DMS79 treated with DMSO at 0.1 percent for 48 hours (cell line): ENCODE measurements at places on chromosomes 3 and 15.

DNA sequence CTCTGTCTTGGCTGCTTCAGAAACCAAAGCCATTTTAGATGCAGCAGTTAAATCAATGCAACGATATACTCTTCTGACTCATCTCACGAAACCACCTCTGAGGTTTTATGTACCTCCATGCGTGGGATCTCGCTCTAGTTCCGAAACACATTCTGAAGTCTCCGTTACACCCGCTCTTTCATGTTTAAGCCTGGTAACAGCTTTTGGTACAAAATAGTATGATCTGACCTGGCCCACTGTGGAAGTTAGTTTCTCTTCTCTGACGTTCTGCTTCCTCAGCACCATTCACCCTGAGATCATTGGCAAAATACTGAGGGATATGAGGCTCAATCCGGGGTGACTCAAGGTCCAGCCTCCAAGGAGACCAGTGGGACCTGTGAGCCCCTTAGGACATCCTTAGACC, 121.9 kb downstream of the TMEM266 start:
- no peak for DNase-seq

- DNase-seq, result no peak
Observed at GRCh38 chr3:135175728-135176277, 380.7 kb downstream of the EPHB1 start.

DNA sequence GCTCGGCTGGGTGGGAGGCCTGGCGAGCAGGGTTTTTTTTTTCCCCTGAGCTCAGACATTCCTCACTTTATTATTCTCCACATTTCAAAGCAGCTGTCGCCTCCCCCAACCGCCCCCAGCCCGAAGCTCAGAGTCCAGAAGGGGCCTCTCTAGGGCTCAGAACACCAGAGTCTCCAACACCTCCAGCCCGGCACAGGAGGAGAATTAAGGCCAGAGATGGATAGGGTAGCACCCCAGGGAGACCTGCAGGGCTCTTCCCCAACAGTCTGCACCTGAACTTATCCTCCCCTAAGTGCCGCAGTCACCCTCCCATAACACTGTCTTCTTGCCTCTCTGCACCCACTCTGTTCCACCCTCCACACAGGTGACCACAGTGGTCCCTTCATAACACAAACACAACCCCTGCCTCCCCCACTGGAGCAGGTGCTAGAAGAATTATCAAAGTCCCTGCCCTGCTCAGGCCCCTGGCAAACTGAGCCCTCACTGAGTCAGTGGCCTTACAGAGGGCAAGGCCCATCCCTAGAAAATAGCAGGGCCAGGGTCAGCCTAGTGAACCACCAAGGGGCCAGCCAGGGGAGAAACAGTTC, 14.1 kb downstream of the MYL3 start:
- no peak for DNase-seq

- DNase-seq, result no peak
Observed at GRCh38 chr3:171966533-171967136, 72.7 kb upstream of the FNDC3B start.

DNA sequence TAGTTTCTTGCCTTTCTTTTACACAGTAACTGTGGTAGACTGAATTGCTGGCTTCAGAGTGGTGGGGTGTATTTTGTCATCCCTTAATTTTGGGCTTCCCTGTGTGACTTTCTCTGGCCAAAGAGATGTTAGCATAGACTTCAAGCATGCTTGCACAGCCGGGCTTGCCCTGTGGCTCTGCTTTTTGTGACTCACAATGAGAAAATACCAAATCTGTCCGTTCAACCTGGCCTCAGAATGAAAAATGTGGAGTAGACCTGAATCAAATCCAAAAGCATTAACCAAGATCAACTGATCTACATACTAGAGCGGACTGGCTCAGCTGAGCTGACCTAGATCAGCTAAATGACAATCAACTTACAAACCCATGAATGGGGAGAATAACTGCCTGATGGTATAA, 51.4 kb downstream of the PLAAT1 start:
- no peak for DNase-seq

DNA sequence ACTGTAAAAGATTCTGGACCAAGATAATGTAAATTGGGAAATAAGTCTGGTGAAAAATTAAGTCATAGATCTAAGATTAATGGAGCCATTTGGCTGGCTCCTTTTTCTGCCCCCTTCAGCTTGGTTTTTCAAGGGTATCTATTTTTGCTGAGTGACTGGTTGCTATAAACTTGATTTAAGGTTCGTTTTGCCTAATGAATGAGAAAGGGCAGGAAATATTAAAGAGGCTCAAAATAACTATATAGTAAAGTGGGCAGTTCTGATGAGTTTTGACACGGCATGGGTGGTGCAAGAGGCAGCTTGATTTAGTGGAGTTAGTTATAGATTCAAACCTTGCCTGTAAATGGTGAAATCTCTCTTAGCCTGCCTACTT, 140.7 kb downstream of the STAC start:
- no peak for DNase-seq

DNA sequence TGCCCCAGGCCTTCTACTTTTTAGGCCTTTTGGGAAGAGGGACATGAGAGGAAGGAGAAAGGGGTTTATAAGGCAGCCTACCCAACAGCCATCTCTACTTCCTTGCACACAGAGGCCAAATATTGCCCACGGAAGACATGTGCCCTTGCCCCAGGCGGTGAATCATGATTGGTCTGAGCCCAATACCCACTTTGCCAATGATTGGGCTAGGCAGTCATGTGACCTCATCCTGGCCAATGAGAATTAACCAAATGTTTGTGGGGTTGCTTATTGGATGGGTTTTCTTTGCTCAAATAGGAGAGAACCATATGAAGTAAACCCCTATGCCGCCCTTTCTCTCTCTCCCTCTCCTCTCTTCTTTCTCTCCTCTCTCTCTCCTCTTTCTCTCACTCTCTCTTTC, 42.2 kb upstream of the ATP1B3 start:
- DNase-seq, result no peak

- no peak for DNase-seq
Observed at GRCh38 chr3:194577986-194578905, 55.0 kb downstream of the TMEM44 start.

DNA sequence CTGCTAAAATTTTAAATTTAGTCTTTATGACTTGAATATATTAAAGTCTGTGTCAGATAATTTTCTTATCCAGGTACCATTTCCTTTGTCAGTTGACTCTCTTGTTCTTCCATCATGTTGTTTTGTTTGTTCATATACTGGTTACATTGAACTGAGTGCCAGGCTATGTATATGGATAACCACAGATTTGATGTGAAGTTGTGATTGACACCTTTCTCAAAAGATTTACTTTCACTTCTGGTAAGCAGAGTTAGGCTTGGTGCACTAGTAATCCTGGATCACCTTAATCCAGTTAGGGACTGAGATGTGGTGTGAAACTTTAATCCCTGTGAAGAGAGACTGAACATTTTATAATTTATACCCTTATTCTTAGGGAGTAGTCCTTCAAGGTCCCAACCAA, 99.4 kb downstream of the ADAM10 start:
- DNase-seq, result no peak

DNA sequence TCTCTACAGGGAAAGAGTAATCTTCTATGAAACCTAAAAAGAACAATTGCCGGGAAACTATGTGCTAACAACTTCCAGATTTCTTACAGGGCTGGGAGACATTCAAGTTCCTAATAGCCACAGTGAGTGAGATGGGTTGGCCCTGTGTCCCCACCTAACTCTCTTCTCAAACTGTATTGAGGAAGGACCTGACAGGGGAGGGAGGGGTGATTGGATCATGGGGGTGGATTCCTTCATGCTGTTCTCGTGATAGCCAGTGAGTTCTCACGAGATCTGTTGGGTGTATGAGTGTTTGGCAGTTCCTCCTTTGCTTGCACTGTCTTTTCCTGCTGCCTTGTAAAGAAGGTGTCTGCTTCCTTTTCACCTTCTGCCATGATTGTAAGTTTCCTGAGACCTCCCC, 958.7 kb downstream of the AGBL1 start:
- no peak for DNase-seq
